ENCODE measurements at places on chromosomes 5 and 9.
A peak's percentile ranks its signal among the peaks of the same experiment; 100 is the strongest.

GRCh38 chr5:54273715-54274114 lies 36.7 kb downstream of the ARL15 start:
- no peaks in the 10 kb centered on the region for H3K36me3 ChIP-seq
- no peak overlapping the region for H3K27ac ChIP-seq
- DNase-seq: no peak
- no peaks in the 10 kb centered on the region for H3K27me3 ChIP-seq

- H3K4me1 ChIP-seq: no peaks in the 10 kb centered on the region
- DNase-seq: no peak
- H3K27ac ChIP-seq: no peak overlapping the region
- peaks cover 2% of the 10 kb centered on the region for H3K27me3 ChIP-seq
These were observed 219.9 kb downstream of the CDK5RAP2 start for GRCh38 chr9:120360046-120360445.

DNA sequence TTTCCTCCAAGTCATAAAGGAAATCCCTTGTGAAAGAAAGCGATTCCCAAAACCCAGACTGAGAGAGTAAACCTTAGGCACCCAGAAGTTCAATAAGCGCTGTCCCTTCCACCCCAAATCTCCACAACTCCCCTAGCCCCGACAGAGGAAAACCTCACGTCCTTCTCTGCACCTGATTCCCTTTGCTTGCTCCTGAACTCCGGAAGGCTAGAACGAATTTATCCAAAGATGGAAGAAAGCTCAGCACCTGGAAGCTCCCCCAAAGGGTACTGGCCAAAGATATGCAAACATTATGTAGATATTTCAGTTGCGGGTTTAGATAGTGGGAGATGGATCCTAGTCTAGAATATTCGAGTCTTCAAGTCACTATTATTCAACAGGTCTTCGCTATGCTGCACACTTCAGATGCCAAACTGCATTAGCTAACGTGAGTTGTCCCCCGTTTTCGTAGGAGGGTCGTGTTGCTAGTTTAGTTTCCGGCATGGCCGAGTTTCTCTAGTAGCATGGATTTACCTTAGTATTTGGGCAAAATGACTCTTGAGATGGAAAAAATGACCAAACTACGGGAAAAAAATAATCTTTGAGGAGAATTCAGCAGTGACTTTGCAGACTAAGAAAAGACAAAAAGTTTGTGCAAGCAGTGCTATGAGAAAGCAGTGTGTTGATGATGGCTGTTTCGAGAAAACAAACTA lies 27.7 kb downstream of the NR2F1 start:
- peaks cover 8% of the 10 kb centered on the region for H3K36me3 ChIP-seq
- DNase-seq: no peak
- peaks cover 25% of the 10 kb centered on the region for H3K4me1 ChIP-seq
- H3K4me3 ChIP-seq: no peak overlapping the region
- H3K27ac ChIP-seq: no peak overlapping the region
- peaks cover 86% of the 10 kb centered on the region for H3K27me3 ChIP-seq

DNA sequence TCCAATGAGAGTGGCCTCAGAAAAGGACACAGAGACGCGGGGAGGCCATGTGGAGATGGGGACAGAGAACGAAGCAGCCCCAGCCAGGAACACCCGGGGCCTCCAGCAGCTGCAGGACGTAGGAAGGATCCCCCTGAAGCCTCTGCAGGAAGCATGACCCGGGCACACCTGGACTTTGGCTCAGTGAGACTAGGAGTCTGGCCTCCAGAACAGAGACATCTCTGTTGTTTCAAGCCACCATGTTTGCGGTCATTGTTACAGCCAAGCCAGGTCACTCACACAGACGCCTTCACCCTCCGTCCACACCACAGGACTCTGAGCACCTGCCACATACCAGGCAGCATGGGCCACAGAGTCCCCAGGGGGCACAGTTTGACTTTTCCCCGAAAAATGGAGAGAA lies 63.6 kb upstream of the SARDH start:
- no peak overlapping the region for H3K27ac ChIP-seq
- no peaks in the 10 kb centered on the region for H3K27me3 ChIP-seq
- DNase-seq: no peak
- no peaks in the 10 kb centered on the region for H3K4me1 ChIP-seq
- H3K4me3 ChIP-seq: no peak overlapping the region

DNA sequence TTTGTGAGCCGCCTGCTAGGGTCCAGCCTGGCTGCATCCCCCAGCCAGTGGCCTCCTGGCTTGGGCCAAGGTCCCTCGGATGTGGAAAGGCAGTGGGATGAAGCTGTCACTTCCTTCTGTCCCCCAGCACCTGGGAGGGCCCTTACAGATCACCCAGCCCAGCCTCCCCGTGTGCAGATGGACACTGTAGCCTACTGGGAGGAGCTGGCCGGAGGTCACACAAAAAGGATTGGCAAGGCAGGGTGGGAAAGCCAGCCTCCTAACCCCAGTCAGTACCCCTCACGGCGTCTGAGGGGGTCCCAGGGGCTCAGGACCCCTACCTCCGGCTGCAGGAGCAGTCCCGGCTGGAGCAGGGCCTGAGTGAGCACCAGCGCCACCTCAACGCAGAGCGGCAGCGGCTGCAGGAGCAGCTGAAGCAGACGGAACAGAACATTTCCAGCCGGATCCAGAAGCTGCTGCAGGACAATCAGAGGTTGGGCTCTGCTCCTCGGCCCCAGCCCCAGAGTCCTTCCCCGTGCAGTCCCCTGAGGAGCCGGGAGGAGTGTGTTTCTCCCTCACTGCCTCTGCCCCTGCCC lies 28.3 kb downstream of the LRSAM1 start:
- peaks cover 4% of the 10 kb centered on the region for H3K36me3 ChIP-seq
- no peak for DNase-seq
- H3K4me3 ChIP-seq: no peak overlapping the region
- no peak overlapping the region for H3K27ac ChIP-seq

DNA sequence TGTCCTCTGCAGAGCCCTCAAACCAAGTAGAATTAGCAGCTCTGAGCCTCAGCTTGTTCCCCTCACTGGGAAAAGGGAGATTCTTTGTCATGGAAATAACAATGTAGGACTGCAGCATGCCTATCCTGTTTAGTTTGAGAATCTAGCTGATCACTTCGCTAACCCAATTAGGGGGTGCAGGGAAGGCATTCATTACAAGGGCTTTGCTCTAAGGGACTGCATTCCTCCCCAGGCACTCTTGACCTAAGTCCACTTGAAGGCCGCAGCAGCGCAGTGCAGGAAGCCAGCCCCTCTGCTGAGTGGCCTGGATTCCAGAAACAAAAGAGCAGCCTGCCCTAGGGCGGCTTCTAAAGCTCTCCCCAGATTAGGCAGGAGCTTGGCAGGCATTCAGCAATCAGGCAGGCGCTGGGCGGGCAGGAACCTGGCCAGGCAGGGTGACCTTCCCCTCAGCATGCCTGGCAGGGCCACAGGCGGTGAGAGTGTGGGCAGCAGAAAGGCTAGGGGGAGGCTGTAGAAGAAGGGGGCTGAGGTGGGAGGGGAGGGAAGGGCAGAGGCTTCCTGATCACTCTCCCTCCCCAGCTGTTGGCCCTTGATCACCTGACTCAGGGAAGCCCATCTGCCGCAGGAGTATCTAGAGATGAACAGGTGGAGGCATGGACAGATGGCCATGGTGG lies 24.8 kb downstream of the CCNJL start:
- peaks cover 5% of the 10 kb centered on the region for H3K4me1 ChIP-seq
- no peaks in the 10 kb centered on the region for H3K27me3 ChIP-seq
- DNase-seq: no peak
- no peak overlapping the region for H3K4me3 ChIP-seq
- H3K36me3 ChIP-seq: no peaks in the 10 kb centered on the region
- H3K27ac ChIP-seq: peak overlapping the region; percentile 53
